Stimulated activated CD8-positive, alpha-beta memory T cell treated with anti-CD3 and anti-CD28 coated beads, Interleukin-15, amount 100 ng/mL, for 48 hours (primary cell): ENCODE measurements at places on chromosomes 5 and 9.

DNA sequence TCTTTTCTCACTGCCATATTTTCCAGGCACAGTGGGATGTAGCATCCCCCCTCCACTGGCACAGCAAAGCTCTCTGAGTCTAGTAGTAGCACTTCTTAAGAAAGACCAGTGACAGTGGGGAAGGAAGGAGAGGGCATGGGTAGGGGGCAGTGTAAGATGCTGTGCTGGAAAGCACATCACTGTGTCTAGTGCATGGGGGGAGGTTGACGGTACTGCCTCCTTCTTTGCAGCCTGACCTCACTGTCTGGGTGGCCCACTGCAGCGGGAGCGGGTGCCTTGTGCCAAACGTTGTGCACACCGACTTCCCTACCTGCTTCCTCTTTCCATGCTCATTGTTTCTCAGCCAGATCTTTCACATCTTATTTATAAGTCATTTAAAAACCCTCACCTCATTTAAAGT lies 91.8 kb downstream of the PDE8B start:
- DNase-seq = no peak

DNA sequence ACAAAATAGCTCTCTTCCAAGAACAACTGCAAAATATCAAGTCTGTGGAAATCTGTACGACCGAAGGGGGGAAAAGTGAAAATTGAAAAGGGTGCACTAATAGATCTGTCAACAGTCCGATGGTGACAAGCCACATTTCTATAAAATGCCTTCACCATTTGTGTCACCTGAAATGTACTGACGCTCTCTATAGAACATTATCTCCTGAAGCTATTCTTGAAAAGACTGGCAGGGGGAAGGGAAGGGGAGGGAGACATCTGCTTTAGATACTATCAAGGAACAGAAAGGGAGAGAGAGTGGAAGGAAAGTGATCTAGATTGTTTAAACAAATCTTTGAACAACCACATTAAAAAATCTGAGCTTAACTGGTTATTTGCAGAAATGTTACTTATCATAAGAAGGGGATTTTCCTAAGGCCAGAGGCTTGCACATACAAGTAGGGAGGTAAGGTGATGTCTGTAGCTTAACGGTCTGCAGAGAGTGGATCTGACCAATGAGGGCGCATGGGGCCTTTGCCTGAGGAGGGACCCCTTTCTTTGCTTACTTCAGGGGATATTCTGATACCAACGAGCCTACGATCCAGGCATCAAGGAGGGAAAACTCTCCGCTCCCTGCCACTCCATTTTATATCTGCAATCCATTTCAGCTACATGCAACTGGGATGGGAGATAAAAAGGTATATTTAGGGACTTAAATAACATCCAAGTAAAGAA lies 92.1 kb downstream of the CRB2 start:
- no peak for DNase-seq

DNA sequence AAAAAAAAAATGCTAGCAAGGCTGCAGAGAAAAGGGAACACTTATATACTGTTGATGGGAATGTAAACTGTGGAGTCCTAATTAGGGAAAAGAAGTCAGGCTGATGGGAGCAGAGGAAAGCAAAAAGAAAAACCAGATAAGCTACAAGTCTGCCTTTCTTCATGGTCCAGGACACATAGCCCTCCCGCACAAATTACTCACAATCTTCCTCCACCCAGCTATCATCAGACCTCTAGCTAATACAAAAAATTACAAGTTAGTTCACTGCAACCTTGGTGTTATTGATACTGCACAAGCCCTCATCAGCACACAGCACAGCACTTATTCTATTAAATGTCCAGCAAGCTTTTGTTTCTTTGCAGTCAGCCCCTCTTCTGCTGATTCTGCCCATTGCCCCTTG lies 186.0 kb upstream of the ADRA1B start:
- DNase-seq = no peak

DNA sequence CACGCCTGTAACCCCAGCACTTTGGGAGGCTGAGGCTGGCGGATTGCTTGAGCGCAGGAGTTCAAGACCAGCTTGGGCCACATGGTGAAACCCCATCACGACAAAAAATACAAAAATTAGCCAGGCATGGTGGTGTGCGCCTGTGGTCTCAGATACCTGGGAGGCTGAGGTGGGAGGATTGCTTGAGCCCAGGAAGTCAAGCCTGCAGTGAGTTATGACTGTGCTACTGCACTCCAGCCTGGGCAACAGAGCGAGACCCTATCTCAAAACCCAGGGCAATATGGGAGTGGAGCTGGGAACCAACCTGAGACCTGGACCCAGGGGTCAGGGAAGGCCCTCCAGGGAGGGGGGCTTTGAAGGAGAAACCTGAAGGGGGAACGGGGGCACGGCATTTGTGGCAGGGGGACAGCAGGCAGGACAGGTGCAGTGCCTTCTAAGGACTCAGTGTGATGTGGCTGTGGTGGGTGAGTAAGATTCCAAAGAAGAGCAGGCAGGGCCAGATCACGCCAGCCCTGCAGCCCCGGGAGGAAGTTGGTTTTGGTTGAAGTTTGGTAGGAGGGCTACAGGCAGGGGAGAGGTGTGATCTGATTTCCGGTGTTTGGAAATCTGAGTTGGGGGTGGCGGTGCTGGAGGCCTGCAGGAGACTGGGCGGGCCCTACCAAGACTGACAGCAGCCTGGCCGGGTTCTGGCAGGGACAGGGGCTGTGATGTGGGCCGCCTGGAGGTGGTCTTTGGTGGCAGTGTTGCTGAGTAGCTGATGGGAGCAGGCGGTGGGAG lies 46.2 kb downstream of the NTNG2 start:
- DNase-seq = peak; percentile 16

- no peak for DNase-seq
These were observed 171.3 kb downstream of the C5orf15 start for GRCh38 chr5:133797167-133797566.

DNA sequence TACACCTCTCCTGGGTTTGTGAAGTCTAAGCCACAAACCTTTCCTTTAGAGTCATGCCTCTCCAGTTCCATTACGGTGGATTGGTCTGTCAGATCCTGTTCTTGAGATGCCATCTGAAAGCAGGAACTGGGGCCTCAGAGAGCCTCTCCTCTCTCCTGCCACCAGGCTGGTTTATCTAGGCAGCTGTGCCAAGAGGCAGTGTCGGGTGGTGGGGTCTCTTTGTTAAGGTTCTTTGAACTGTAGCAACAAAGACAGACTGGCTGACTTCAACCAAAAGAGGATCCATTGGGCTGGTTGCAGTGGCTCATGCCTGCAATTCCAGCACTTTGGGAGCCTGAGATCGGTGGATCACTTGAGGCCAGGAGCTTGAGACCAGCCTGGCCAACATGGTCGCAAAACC lies 66.0 kb upstream of the ANGPTL2 start:
- DNase-seq = no peak

DNA sequence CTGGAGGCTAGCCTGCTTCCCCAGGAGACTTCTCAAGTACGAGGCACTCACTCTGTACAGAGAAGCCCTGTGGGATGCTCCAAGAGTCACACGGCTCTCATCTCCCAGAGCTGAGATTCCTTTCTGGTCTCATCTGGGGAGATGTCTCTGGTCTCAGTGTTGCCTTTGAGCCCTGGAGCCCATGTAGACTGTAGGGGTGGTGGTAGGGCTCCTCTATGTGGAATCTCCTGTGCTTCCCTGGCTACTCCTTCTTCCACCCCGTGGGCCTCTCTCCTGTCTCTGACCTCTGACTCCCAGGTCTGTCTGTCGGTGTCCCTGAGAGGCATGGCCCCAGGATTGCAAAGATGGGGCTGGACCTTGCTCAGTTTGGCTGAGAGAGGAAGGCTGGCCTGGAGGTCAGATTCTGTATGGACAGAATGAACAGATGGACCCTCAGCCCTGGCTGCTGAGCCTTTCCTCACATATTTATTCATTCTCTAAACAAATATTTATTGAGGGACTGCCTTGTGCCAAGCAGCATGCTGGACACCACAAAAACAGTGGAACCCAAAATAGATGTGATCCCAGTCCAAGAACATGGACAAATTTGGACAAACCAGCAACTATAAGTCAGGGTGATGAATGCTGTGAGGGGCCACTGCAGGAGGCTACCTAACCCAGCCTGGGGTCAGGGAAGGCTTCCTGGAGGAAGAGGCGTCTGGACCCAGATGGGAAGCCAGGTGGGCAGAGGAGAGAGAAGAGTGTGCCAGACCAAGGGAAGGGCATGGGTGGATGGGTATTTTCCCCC lies 2.6 kb downstream of the CCL19 start:
- no peak for DNase-seq

DNA sequence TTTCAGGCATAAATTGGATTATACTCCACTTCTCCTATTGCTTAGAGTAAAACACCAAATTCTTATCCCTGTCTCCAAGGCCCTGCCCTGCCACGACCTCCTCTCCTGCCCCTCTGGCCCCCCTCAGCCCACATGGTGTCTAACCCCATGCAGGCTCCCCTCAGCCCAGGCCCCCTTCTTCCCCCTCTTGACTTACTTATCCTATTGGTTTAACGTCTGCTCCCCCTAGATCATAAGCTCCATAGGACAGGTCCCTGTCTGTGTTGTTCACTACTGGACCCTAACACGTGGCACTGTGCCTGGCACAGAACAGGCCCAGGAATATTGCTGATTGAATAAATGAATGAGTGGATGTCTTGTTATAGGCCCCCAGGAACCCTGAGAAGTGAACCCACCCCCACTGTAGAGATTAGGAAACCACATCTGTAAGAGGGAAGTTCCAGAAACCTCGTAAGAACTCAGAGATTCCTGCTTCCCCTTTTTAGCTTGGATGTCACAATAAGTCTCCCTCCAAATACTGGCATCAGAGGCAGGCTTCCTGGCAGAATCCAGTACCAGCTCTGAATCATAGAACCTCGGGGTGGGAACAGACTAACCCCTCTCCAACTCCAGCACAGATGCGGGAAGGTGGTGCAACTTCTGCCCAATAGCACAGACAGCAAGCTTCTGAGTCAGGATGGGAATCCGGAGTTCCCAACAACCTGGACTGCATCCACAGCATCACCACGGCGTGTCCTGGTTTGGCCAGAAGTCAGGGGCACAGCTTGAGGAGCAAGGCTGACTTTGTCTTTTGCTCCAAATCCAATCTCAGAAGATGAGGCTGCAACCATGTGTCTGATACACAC lies 31.5 kb downstream of the HRH2 start:
- DNase-seq = no peak

DNA sequence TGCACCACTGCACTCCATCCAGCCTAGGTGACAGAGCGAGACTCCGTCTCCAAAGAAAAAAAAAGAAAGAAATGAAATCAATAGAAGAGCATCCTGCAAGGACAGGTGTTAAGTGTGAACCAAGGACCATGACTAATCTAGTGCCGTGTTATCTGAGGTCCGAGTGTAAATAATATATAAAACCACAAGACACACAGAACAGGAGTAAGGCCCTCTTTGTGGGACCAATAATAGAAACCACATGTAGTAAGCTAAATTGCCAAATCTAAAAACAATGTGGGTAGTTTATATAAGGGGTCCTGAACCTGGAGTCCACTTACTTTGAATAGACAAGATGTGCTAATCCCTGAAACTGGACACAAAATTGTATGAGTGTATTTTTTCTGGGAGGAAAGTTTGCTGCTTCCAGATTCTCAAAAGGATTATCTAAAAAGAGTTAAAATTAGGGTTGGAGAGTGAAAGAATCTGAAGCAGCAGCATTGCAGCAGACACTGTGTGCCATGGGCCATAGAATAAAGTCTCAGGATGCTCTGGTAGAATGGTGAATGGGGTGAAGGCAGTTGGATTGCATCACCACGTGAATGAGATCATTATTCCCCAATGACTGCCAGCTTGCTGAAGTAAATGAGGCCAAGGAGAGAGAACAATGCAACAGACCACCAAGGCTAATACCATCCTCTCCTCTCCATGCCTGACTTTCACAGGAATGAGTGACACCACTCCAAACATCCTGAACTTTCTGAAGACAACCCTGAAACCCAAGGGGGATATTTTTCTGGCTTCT lies 222.7 kb downstream of the DCP2 start:
- no peak for DNase-seq

GRCh38 chr5:65243161-65243560 lies 238.6 kb downstream of the ADAMTS6 start:
- no peak for DNase-seq

GRCh38 chr5:122770477-122770876 lies 4.4 kb upstream of the SNX2 start:
- no peak for DNase-seq

DNA sequence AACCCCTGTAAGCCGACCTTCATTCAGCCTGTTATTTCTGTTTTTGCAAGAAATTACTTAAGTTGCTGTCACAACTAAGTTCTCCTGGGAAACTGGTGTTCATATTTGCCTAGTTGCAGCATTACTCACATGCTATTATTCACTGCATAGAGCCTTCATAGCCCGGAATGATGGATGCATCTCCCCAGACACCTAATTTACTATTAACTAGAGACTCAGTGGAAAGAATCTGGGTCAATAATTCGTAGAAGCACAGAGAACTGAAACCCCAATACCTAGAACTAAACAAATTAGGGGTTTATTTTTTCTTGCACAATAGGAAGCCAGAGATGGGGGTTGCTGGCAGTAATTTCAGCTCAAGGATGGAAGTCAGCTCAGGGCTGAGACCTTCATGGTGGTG lies 45.7 kb upstream of the FAM170A start:
- no peak for DNase-seq

GRCh38 chr9:114777821-114778609 lies 27.8 kb downstream of the TNFSF15 start:
- DNase-seq = peak; percentile 19

DNA sequence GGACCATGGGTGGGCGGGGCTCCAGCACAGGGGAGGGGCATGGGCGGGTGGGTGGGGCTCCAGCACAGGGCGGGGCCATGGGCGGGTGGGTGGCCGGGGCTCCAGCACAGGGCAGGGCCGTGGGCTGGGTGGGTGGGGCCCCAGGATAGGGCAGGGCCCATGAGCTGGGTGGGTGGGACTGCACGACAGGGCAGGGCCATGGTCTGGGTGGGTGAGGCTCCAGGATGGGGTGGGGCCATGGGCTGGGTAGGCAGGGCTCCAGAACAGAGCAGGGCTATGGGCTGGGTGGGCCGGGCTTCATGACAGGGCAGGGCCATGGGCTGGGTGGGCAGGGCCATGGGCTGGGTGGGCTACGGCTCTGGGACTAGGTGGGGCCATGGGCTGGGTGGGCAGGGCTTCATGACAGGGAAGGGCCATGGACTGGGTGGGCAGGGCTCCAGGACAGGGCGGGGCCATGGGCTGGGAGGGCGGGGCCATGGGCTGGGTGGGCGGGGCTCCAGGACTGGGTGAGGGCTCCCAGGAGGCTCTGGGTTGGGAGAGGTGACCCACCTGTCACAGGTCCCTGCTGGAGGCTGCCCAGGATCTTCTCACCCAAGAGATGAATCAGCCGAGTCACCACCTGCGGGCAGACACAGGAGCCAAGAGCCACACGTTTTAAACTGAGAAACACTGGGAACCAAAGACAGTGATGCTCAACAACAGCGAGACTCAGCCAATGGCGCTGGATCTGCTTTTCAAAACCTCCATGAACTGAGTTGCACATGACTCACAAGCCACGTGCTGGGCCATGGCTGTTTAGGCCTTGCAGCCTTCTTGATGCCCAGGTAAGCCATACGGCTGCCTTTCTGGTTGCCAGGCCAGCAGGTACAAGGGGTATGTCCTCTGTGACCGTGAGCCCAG lies 33.6 kb upstream of the NSMF start:
- DNase-seq = peak; percentile 42

DNA sequence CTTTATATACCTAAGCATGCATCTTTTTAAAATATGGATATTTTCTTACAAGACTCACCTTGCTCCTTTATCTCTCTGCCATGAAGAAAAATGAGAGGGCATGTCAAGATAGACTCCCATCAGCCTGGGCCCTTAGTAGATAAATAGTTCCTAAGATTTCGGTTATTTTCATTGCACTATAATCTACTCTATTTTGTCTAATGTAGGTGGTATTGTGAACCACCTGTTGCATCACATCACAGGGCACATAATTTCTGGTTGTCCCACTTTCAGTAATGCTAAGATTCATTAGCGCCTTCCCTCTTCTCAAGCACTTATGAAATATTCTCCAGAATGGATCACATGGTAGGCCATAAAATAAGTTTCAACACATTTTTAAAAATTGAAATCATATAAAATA lies 202.5 kb upstream of the ADRA1B start:
- DNase-seq = no peak
